ENCODE measurements at places on chromosomes 1 and 21.

- DNase-seq = no peak
These were observed 253.1 kb upstream of the IRF2BP2 start for GRCh38 chr1:234862944-234863515.

GRCh38 chr1:75969550-75969949 lies 37.3 kb upstream of the ASB17 start:
- DNase-seq = no peak

GRCh38 chr1:209435654-209436566 lies 147.6 kb upstream of the CAMK1G start:
- DNase-seq = peak; percentile 67

- peak; percentile 82 for DNase-seq
These were observed at the start of gene ST6GALNAC3 for GRCh38 chr1:76074321-76075187. Gene ST6GALNAC3, plus strand, starts transcription at chr1:76074746.

DNA sequence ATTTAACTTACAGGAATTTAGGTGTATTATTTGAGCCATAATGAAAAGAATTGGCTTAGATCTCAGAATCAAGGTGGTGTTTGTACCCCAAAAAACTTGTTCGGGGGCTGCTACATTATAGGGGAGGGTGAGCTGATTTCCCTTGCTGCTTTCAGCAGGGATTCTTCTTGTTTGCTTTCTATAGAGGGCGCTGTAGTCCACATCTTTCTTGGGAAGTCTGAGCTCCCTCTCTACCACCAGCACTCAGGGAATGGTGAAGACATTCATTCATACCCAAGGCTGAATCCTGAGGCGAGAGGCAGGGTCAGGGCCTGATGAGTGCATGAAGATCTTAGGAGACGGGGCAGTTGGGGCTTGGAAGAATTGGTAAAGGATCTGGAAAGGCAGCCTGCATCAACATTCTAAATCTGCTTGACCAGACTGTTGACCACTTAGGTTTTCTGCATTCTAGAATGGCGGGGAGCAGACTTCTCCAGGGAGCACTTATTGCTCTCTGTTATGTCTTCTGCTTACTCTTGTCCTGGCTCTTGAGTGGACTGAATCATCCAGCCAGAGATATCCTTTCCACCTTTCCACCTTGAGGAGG lies 18.9 kb downstream of the SPATA46 start:
- no peak for DNase-seq

DNA sequence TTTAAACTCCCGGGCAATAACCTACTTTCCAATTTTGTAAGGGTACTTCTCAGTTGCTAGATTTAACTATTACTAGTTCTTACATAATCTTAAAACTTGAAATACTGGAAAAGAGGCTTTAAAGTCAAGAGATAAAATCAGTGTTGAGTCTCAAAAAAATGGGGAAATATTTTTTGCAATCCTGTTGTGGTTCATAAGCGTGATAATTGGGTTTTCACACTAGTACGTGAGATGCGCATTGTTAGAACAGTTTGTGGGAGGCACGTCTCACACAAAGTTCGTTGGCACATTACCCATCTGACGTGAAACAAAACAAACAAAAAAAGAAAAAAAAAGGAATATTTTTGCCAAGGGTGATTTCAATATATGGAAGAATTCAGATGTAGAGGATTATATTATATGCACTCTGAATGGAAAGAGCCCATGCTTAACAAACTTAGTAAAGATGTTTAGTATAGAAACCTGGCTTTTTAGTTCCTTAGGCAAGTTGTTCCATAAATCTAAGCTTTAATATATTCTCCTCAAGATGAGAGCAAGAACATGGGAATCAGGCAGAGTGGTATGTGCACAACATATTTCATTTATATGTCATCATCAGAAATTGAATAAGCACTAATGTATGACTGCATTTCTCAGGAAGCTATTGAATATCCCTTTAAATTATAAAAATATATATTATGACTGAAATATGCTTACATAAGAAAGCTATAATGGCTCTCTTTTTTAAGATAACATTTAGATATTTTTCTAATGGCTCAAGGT lies 73.9 kb upstream of the TNFSF4 start:
- DNase-seq = no peak

GRCh38 chr1:81144240-81144825 lies 656.4 kb upstream of the ADGRL2 start:
- DNase-seq = no peak

DNA sequence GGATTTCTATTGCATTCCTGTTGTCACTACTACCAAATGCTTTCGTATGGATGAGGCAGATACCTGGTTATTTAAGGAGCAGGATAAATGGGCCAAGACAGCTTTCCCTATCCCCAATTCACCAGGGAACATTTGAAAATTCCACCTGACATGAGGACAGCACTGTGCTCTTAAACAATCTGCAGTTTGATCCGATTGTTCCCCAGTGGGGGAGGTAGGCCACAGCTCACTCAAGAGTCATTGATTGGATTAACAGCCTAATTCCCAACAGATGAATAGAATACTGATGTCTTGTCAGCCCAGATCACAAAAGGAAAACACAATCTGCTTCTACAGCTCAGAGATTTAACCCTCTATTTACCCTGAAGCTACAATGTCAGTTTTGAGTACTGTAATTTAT lies 123.9 kb downstream of the LHX4 start:
- no peak for DNase-seq

DNA sequence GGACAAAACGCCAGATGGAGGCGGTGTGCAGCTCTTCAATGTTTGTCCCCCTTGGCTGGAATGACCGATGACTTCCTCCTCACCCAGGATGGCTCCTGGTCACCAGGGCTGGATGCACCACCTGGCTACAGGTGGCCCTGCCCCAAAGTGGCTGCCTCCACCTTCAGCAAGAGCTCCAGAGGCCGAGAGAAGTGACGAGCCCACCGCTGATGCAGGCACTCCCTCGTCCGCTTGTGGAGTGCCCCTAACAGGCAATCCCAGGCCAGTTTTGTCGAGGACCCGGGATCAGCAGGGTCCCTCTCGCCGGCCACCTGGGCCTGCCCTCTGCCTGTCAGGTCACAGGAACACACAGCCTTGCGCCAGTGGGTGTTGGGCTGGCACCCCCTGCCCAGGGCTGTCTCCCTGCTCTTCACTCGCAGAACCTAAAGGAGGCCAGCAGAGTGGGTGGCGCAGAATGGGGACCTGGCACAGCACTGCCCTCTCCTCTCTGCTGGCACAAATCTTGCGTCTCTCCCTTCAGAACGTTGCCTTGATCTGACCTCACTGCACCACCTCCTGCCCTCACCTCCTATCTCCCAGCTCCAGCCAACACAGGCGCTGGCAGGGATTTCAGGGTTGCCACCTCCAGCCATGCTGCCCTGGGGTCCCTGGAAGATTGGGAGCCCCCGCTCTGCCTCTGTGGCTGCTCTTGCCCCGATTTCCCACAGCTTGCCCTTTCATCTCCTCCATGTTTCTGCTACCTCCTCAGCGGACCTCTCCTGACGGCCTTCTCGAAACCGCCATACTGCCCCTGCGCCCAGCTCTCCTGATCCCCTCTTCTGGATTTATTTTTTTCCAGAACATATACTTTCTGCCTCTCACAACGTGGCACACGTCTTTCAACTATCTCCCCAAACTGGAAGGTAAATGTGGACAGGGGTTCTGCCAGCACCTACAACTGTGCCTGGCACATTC lies 38.6 kb downstream of the SLC45A1 start:
- no peak for DNase-seq

- peak; percentile 14 for DNase-seq
These were observed 934 bp downstream of the ASPM start for GRCh38 chr1:197145446-197146024.

- no peak for DNase-seq
These were observed 64.6 kb downstream of the WNT9A start for GRCh38 chr1:227883073-227883520.

DNA sequence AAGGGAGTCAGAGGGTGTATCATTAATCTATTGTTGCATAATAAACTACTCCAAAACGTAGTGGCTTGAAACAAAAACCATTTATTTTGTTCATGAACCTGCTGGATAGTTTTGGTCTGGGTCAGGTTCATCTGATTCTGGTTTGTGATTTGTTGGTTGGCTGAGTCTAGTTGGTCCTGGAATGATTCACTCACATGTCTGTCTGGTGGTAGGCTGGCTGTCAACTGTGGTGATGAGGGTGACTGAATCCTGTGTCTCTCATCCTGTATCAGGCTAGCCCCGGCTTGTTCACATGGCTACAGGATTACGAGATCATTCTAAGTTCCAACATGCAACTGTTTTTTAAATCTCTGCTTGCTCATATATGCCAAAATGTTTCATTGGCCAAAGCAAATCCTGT lies 22.5 kb upstream of the SIKE1 start:
- no peak for DNase-seq

- DNase-seq = no peak
These were observed 118.2 kb upstream of the ADGRL2 start for GRCh38 chr1:81682490-81682889.
